Astrocyte of the cerebellum (primary cell): ENCODE measurements at places on chromosomes 13 and 19.
A peak's percentile ranks its signal among the peaks of the same experiment; 100 is the strongest.

- no peak for DNase-seq
Observed at GRCh38 chr13:90902255-90902654, 445.2 kb upstream of the MIR17HG start.

- DNase-seq: no peak
Observed at GRCh38 chr19:13169769-13170168, 19.6 kb downstream of the IER2 start.

DNA sequence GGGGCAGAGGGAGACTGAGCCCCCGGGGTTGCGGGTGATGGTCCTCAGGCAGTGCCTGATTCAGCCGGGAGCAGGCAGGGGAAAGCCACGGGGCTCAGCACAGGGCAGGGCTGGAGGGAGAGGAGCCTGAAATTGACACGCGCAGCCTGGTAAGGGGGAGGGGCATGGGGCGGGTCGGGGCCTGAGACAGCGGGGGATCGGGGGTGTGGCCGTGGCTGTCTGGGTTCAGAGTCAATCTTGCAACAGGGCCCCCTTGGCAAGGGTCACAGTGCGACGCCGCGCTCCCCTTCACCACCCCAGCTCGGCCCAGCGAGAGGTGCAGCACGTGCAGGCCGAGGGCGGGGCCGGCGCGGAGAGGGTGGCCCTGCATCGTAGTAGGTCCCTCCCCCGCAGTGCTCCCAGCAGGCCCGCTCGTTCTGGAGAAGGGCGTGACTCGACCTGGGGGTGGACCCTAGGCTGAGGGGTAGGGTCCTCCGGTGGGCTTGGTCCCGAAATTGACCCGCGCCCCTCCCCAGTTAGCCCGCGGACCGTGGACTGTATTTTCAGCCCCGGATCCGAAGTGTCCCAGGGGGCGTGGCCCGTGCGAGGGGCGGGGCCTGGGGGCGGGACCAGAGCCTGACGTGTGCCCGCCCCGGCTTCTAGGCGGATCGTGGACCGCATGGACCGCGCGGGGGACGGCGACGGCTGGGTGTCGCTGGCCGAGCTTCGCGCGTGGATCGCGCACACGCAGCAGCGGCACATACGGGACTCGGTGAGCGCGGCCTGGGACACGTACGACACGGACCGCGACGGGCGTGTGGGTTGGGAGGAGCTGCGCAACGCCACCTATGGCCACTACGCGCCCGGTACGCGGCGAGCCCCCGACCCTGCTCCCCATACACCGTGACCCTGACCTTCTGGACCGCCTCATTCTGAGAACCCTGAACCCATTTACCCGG lies 6.0 kb downstream of the RCN3 start:
- DNase-seq: no peak

- DNase-seq: no peak
Observed at GRCh38 chr19:3801412-3802096, 15.4 kb upstream of the MATK start.

- DNase-seq: no peak
Observed at GRCh38 chr13:111328574-111329410, 8.3 kb downstream of the TEX29 start.

DNA sequence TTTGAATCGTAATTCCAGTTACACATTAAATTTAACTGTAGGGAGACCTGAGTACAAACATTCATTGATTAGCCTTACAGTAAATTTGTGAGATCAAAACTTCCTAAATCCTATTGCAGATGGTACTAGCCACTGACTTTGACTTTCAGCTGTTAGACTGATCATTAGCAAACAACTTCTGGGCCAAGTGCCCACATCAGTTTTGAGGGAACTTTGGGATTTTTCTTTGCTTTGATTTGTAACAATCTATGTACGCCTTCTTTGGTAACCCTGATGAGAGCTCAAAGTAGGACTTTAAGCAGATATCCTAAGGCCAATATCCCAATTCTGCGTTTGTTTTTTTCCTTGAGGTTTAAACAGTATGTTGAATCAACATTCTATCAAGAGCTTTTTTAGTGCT lies 131.5 kb downstream of the DLEU7 start:
- no peak for DNase-seq

GRCh38 chr19:11673608-11674041 lies 65.1 kb downstream of the ZNF823 start:
- DNase-seq: peak; percentile 24
